ENCODE measurements at places on chromosomes 7 and 10.

DNA sequence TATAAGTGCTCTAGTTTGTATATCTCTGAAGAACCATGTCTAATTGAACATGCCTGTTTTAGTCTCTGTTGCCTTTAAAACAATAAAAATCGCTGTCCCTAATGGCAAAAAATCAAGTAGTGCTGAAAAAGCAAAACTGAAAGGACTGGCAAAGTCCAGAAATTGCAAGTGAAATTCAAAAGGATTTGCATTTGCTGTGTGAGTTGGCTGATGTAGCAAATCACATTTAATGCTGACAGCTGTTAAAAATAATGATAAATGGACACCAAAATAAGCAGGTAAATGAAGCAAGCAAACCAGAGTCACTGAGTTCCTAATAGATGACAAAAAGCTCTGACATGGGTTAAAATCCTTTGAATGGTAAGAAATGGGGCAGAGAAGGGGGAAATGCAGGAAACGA, 874.1 kb downstream of the GRM8 start:
- no peak for DNase-seq

- peak; percentile 99 for DNase-seq
Measured at GRCh38 chr7:19958309-19958896, 185.0 kb upstream of the TMEM196 start.

- no peak for DNase-seq
Measured at GRCh38 chr7:84069033-84069432, 125.6 kb downstream of the SEMA3A start.

GRCh38 chr10:72027498-72027897, 60.9 kb downstream of the SPOCK2 start:
- no peak for DNase-seq

DNA sequence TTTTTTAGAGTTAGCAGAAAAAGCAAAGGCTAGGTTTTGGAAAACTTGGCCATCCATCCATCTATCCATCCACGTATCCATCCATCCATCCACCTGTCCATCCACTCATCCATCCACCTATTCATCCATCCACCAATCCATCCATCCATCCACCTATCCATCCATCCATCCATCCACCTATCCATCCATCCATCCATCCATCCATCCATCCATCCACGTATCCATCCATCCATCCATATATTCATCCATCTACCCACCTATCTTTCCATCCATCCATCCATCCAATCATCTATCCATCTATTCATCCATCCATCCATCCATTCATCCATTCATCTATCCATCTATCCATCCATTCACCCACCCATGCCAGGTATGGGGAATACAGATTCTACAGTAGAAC, 81.7 kb upstream of the MPP7 start:
- DNase-seq: no peak

DNA sequence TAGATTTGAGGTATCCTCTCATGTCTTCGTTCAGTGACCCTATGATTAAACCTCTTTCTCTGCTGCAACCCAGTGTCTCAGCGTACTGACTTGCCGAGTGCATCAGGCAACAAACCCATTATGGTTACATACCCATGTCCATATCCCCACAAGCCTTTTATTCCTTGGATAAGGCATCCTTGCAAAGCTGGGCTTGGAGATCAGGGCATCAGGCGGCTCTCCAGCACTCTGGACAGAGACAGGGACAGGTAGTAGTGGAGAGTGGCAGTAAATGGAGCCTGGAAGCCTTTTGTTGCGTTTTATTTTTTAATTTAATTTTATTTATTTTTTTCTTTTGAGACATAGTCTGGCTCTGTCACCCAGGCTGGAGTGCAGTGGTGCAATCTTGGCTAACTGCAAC, 32.0 kb upstream of the NPFFR1 start:
- no peak for DNase-seq

DNA sequence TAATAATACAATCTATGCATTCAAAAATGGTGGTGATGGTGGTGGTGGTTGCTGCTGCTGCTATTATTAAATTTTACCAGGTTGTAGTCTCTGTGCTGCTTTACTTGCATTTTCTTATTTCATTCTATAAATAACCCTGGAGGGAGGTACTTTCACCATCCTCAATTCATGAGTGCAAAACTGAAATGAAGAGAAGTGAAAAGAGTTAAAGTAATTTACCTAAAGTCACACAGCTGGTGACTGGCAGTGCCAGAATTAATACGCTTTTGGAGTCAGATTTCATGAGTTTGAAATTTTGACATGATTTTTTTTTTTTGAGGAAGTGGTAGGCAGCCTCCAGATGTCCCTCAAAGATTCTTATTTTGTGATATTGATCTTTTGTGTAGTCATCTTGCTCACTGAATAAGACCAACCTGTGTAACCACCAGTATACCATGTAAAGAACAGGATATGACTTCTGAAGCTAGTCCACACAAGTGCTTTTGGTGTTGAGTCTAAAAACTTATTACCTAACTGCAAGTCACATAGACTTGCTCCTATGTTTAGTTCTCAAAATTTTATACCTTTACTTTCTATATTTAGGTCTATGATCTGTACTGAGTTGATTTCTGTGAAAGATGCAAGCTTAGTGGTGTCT, 218.8 kb downstream of the ZWINT start:
- DNase-seq: no peak

GRCh38 chr10:65291286-65291685, 1634.5 kb upstream of the LRRTM3 start:
- DNase-seq: no peak

DNA sequence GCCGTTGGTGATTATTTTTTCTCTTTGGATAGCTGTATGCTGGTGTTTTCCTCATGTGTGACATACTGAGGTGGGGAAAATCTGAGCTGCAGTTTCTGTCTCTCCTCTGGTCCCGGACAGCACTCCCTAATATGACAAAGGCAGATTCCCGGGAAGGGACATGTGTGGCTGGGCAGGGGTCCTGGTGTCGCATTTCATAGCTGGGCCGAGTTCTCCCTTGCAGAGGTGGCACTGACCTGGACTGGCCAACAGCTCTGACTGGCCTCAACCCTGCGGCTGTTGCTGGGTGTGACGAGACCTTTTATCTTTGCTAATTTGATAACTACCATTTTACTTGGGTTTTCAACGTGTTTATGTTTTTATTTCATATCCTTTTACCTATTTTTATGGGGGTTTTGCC, 248.6 kb upstream of the TCERG1L start:
- no peak for DNase-seq

- no peak for DNase-seq
Measured at GRCh38 chr7:107660381-107661080, at the start of gene SLC26A4. TSS of gene SLC26A4 (plus strand) at chr7:107660828. CDS start at chr7:107661642, 814 bp downstream.

DNA sequence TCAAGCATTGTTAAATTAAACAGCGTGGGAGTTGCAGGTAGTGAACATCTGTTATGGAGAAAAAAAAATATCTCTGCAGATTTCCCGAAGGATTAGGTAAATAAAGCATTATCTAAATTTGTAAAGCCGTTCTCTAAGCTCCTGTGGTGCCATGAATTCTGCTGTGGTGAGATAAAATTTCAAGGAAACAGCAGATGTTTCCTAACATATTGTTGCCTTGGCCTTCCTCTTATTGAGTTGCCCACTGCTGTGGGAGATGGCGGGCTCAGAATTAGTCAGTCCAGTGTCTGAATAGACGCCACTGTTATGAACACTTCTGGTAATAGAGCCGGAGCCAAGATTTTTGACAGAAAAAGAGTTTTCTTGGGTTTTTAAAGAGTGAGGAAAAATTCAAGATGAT, 82.6 kb upstream of the ELMO1 start:
- no peak for DNase-seq

GRCh38 chr7:68715907-68716306, 882.4 kb upstream of the AUTS2 start:
- no peak for DNase-seq

DNA sequence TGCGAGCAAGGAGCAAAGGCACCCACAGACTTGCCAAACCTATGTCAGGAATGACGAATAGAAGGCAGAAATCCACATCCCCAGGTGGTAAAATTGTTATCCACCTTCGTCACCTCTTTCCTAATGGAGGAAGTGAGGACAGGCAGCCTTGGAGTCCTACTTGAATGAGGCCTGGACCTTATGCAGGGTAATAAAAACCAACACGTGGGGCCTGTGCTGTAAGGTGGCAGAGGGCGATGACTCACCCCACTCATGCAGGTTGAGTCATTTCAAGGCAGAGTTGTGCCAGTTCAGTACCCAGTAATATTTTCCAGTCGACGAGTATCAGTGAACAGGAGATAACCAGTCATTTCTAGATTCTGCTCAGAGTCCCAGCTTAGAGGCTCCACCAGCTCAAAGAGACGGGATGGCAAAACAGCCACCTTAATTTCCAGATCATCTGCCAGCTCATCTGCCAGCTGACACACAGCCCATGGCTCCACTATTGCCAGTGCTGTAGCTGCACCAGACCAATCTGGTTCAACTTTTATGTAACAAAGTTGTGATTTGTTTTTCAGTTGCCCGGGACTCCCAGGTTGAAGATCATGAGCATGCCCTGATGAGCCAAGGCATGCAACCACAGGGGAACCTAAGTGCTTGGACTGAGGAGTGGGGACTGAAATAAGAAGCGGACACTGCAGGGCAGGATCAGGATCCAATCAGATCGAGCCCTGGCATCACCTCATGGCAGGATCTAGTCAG, 176.2 kb upstream of the ITGB1 start:
- DNase-seq: peak; percentile 100

DNA sequence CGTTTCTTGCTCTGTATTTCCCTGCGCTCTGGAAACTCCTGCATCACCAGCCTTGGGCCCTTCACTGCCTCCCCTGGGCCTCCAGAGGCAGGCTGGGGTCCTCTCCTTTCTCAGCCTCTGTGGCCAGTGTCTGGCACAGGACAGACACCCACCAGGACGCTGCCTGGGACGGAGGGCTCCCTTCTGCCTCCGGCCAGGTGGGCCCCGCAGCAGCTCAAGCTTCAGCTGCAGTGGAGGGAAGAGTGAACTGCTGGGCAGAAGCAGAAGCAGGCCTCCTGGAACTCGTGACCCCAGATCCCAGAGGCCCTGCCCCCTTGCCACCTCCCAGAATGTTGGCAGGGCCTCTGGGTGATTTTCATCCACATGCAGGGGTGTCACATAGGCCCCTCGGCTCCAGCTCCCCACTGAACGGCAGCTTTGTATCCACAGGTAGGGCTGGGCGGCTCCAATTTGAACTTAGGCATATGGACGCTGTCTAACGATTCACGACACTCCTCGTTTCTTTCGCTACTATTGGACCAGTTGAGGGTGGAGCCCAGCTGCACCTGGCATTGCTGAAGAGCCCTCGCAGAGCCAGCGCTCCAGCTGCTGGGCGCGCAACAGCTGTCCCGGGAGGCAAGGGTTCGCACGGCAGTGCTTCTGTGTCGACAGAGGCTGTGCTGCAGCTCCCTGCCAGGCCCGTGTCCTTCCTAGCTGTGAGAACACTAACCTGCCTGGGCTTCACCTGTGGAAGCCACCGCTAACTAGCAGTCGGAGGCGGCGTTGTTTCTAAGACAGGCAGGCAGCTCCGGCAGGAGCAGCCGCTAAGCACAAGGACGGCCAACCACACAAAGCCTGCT, 18.4 kb upstream of the GPR146 start:
- no peak for DNase-seq

GRCh38 chr10:4285121-4285520, 500.1 kb upstream of the KLF6 start:
- DNase-seq: no peak

DNA sequence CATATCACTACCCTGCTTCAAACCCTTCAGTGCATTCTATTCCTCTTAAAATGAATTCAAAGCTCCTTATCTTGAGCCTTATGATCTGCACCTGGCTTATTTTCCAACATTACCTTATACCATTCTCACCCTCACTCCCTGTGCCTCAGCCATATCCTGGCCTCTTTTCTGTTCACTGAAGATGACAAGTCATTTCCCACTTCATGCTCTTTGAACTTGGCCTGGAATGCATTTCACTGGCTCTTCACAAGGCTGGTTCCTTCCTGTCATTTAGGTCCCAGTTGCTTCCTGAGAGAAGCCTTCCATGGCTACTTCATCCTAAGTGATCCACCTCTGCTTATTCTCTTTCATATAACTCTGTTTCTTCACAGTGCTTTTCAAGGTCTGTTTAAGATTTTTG, 3.2 kb upstream of the LIPF start:
- DNase-seq: no peak

- no peak for DNase-seq
Measured at GRCh38 chr10:86664341-86665217, 3.7 kb upstream of the LDB3 start.

DNA sequence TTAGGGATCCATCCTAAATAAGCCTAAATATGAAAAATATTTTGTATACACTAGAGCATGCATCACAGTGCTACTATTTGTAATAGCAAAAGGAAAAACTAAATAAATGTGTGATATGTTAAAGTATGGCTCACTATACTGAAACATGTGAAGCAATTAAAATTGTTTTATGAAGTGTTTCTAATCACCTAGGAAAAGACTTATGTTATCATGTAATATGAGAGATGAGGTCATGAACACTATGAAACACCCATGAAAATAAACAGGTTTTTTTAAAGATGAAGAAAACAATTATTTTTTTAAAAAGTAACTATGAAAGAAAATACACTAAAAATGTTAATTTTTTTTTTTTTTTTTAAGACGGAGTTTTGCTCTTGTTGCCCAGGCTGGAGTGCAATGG, 16.8 kb upstream of the ARHGAP12 start:
- DNase-seq: no peak

- no peak for DNase-seq
Measured at GRCh38 chr10:122362031-122362592, 12.4 kb upstream of the PLEKHA1 start.

GRCh38 chr7:149302222-149302621, 40.2 kb downstream of the ZNF783 start:
- no peak for DNase-seq

DNA sequence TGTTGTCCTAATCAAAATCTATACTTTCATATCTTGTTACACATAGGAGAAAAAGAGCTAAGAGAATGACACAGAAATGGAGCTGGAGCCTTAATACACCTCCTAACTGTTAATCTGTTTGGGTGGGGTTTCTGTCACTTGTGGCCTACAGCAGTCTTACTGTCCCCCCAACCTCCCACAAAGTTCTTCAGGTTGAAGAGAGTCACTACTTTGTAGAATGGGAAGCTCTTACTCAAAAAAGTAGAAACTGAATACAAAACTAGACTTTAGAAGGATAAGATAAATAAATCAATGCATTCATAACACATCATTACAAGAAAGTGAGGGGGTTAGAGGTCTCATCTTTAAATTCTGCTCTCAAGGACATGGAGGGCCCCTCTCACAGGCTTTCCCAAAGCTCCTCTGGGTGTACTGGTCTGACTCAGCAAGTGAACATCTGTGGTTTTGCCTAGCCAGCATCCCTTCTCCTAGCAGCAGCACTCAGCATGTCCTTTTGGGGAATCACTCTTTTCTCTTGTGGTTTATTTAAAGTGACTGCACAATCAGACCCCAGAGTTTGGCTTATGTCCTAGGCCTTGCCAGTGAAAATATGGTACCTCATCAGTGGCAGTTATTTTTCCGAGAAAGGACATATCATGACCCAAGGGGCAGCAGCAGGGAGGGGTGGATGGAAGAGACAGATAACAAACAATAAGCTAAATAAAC, 2.0 kb upstream of the BLVRA start:
- DNase-seq: no peak

DNA sequence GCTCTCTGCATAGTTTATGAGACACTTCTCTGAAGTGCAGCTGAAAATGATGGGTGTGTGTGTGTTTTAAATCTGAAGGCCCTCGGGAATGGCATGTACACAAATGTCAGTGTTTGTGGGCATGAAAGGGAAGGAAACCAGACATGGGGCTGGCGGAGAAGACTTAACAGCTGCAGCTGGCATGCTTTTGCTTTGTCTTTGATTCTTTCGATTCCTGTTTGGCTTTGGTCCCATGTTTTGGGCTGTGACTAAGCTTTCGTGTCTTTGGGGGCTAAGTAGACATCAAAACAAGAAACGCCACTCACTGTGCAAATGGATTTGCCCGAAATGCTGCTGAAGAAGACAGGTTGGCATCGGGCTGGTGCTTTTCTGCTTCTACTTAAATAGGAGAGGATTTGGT, 179.3 kb downstream of the PFKFB3 start:
- no peak for DNase-seq

- DNase-seq: no peak
Measured at GRCh38 chr7:22885797-22886261, 63.2 kb upstream of the TOMM7 start.

Data from kidney epithelial cell (primary cell).